COR-L47 (cell line): ENCODE measurements at places on chromosomes 1 and 21.

DNA sequence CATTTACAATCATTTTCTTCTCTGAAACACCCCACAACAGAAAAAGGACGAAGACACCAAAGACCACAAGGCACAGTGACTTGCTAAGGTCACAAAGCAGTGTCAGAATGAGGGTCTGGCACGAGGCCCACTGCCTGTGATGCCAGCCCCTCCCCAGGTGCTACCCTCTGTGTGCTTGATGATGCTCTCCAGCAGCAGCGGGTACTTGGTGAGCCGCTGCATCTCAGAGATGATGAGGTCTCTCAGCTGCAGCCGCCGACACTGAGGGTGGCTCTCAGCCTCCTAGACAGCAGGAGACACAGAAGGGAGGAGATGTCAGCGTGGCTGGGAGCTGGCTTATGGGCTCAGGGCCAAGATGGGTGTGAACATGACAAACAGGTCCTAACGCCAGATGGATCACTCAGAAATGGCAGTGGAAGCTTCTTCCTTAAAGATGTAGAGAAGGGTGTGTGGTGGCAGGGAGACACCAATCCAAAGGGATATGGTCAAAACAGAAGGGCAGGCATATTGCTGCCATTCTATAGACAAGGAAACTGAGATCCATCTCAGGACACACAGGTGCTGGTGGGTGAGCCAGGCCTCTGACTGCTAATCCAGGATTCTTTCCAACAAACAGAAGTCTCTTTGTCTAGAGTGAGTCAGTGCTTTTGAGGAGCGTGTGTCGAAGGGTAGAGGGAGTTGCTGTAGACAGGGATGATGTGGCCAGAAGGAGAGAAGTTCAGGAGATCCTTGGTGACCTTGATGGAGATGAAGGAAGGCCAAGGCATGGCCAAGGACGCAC, 25.6 kb downstream of the LRRC71 start:
- peak; percentile 65 for DNase-seq

GRCh38 chr1:244826712-244827111, 8.7 kb upstream of the COX20 start:
- DNase-seq, result no peak

- peak; percentile 96 for DNase-seq
These were observed 4.8 kb downstream of the FAAP20 start for GRCh38 chr1:2189459-2190425.

DNA sequence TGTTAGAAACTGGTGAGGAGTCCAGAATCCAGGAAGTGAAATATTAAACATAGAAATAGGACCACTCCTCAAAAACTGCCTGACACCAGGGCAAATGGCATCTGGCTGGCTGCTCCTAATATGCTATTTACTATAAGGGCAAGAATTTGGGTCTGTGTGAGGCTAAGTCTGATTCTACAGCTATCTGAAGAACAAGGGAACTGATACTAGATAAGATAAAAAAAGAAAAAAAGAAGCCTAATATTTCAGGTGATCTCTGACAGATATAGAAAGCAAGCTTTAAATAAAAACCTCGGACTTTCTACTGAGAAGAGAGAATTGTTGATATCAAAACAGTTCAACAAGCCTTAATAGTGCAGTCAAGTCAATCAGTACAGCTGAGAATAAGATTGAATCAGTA, 42.1 kb upstream of the VAV3 start:
- no peak for DNase-seq

- no peak for DNase-seq
These were observed 158.1 kb upstream of the C1orf174 start for GRCh38 chr1:4058122-4058521.

GRCh38 chr21:45541221-45542039, 810 bp downstream of the SLC19A1 start:
- DNase-seq, result peak; percentile 68

DNA sequence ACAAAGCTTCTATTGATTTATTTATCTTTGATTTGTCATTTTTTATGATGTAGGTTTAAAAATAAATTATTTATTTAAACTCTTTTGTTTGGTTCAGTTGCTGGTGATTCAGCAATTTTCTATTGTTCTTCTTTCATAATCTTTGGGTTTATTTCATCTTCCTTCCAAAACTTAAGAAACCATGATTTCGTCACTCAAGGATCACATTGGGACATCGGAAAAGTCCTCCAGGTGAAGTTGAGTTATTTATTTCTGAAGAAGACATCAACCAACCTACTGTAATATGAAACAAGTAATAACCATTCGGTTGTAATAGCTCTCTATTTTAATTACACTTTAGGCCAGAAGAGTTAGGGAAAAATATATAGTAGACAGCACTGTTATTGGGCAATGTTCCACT, 23.0 kb upstream of the WLS start:
- no peak for DNase-seq

DNA sequence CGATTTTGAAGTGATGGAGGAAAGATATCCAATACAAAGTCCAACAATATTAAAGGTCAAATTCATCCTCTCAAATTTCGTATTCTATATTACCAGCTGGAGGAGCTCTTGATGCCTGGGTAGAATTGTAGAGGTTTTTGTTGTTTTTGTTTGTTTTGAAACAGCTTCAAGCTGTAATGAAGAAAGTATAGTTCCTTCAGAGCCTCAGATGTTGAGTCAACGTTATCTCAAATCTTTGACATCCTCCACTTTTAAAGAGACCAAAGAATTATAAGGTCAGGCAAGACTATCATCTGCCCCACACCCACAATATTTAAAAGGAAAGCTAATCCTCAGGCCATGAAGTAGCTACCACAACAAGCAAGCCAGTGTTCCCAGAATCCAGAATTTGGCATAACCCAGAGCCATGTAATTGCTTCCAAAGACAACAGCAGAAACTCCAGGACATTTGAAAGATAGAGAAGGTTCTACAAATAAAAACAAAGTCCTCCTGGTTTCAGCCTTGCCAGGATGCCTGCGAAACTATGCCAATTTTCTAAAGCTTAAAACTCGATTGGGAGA, 24.9 kb downstream of the VAV3 start:
- no peak for DNase-seq

GRCh38 chr1:117838911-117839310, 90.5 kb downstream of the GDAP2 start:
- no peak for DNase-seq

GRCh38 chr21:33770542-33770941, 128.2 kb downstream of the ITSN1 start:
- no peak for DNase-seq

DNA sequence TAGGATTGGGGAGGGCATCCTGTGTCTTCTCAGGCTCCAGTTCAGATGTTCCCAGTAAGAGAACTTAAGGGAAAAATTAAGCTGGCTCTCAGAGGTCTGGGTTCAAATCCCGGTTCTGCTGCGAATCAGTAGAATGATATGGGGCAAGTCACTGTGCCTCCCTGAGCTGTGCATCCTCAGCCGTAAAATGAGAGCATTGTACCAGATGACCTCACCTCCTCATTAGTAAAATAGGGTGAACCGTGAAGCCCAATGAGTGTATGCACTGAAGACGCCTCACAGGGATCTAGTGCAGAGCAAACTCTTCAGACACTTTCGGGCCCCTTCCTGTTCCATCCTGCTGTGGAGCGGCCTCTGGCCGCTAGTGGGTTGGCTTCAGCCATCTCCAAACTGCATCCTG, 36.0 kb downstream of the SYT6 start:
- no peak for DNase-seq

DNA sequence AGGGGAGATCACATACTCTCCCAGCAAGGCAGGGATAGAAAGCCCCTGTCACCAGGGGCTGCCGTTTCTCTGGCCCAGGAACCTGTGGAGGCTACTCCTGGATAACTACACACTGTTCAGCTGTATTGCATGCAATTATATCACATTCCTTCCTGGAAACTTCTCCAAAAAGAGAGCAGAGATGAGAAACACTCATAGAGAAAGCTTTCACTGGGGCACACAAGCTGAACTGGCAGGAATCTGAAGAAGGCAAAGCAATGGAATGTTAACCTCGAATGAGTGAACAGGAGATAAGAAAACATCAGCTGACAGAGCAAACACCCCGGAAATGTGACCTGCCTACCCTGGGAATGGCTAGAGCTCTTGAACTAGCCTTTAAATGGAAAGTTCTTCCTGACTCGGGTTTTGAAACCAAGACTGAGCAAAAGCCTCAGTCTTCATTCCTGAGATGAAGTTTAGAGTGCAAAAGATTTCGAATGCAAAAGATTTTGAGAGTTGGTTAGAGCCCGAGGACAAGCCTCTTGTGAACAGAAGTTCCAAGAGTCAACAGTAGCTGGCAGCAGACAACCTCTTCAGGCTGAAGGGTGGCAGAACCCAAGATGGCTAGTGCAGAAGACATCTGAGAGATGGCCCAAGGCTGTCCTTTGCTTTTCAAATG, 32.3 kb downstream of the CCN1 start:
- DNase-seq, result no peak

GRCh38 chr1:229079016-229079595, 191.8 kb upstream of the RAB4A start:
- no peak for DNase-seq

- DNase-seq, result no peak
These were observed 109.5 kb upstream of the NFIA start for GRCh38 chr1:60972841-60973364.

GRCh38 chr1:200960236-200960947, 63.1 kb downstream of the KIF21B start:
- no peak for DNase-seq

DNA sequence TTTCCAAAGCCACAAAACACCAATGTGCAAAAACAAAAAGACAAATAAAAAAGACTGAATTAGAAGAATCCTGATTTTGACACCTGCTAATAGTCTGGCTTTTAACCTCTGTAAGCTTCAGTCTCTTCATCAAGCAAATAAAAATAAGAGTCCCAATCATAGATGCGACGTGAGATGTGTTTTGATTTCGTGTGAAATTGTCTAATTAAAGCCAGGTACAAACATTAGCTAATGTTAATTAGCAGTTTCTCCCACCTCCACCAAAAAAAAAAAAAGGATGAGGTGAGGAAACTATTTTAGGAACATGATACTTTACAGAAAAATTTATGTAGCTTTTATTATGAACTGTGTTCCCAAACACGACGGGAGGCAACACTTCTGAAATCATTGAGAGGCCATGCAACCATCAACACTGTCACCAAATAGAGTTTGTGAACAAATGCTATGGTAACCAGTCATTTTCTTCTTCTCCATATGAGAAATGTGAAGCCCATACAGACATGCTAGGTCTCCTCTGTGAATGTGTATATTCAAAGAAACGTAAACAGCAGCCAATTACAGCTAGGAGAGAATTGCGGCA, 6.7 kb upstream of the EVI5 start:
- peak; percentile 48 for DNase-seq

- no peak for DNase-seq
These were observed 52.0 kb upstream of the COL11A1 start for GRCh38 chr1:103160281-103160680.

DNA sequence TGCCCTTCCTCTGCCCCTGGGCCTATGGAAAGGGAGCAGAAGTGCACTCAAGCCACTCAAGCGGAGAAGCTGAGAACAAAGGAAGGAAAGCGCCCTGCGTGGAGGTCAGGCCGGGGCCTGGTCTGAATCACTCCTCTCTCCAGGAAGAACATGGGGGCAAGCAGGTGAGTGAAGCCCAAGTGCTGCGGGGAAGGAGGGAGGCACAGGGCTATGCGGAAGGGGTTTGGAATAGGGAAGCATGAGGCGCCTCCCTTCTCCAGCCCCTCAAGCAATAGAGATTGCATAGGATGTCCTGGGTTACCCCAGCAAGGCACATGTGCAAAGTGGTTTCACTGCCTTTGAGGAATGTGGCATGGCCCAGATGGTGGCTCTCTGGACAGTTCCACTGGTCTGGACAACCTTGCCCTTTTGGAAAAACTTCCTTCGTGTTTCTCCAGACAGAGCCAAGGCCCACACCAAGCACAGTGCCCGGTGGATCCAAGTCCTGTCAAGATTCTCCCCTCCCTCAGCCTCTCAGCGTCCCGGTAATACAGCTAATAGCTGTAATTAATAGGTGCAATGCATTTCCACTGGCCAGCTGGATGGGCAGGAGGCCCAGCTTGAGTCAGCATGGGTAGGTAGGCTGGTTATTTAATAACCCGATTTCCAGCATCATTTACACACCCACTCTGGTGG, 13.7 kb downstream of the BLACAT1 start:
- no peak for DNase-seq

DNA sequence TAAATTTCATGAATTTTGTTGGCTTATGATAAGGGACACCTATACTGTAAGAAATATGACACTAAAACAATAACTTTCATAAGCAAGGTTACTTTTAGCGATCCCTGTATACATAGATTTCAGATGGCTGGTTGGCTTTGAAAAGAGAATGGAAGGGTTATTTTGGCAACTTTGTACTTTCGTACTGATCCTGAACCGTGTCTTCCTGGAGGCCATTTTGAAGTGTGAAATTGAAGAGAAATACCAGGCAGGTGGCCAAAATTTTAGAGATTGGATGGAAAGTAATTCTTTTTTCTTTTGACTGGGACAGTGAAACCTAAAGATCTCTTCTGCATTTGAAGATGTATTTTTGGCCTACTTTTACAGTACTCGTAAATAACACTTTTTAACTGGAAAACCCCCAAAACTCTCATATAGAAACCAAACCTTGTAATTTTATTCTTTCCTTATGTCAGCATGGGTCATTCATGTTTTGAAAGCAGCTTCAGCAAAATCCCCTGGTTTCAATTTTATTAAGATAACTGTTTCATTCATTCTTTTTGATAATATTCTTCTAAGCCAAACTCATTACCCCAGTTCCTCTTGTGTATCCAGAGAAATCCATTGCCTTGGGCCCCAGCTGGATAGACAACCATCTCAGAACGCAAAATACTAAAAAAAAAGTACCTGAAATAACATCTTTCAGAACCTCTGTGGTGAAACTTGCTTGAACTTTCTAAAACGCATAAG, 38.4 kb upstream of the ZNF281 start:
- no peak for DNase-seq

GRCh38 chr1:71312545-71312944, 231.7 kb upstream of the ZRANB2 start:
- DNase-seq, result no peak

DNA sequence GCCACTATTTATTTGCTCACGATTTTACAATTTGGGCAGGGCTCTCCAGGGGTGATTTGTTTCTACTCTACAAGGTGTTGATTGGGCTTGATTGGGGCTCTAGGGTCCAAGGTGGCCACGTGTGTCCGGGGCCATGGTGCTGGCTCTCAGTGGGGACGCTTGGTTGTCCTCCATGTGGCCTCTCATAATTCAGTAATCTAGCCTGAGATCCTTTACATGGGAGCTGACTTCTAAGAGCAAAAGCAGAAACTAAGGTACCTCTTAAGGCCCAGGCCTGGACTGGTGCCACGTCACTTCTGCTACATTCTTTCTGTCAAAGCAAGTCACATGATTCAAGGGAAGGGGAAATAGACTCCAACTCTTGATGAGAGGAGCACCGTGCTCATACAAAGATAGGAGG, 8.1 kb upstream of the PSRC1 start:
- DNase-seq, result no peak

DNA sequence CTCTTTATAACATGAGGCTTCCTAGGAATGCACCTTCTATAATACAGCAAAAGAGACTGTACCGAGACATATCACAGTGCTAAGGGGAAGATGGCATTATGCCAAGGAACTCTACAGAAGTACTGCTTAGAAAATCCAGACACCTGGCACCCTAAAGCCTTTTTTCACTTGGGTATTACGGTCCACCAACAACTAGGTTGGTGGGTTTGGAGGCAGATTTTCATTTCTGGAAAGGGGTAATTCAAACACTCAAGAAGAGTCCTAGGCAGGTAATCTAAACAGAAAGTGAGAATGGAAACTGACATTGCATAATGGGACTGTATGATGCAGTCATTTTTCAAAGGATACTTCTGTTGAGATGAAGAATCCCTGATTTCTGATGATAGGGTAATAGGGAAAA, 19.6 kb downstream of the SCMH1 start:
- DNase-seq, result peak; percentile 1
